ENCODE measurements at places on chromosomes 7 and 10.

DNA sequence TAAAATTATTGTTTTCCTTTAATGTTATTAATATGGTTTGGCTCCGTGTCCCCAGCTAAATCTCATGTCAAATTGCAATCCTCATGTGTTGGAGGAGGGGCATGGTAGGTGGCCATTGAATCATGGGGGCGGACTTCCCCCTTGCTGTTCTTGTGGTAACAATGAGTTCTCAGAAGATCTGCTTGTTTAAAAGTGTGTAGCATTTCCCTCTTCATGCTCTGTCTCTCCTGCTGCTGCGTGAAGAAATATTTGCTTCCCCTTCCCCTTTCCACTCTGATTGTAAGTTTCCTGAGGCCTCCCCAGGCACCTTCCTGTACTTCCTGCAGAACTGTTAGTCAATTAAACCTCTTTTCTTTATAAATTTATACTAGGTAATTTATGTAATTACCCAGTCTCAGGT, 27.5 kb downstream of the VIM start:
- ATAC-seq: no peak

DNA sequence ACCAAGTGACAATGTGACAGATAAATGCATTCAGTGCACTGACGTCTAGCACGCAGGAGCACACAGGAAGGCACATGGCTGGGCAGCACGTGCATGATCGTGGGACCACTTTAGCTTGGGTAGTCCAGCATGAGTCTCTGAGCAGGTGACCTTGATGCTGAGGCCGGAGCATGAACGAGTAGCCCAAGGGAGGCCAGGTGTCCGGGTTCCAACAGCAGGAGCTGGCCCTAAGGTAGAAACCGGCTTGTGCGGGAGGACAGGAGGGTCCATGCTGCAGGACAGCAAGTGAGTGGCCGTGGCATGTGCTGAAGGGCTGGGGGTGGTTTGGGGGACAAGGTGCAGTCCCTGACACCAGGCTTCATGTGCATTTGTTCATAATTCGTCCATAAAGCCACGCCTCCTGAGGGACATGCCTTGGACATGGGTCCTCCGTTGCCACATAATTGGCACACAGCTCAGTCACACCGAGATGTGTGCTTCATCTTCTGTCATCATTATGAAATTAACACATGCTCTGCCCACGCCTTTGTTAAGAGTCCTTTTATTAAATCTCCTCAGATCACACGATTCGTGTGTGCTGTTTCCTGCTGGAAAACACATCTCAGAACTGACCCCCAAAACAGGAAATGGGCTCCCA, 3.1 kb upstream of the STK32C start:
- ATAC-seq: no peak

GRCh38 chr7:54738737-54739136, 20.3 kb downstream of the SEC61G start:
- ATAC-seq: no peak

- peak; percentile 69 for ATAC-seq
Measured at GRCh38 chr7:97064972-97065587, 40.4 kb upstream of the DLX5 start.

- no peak for ATAC-seq
Measured at GRCh38 chr10:86223256-86223655, 143.3 kb downstream of the GRID1 start.

DNA sequence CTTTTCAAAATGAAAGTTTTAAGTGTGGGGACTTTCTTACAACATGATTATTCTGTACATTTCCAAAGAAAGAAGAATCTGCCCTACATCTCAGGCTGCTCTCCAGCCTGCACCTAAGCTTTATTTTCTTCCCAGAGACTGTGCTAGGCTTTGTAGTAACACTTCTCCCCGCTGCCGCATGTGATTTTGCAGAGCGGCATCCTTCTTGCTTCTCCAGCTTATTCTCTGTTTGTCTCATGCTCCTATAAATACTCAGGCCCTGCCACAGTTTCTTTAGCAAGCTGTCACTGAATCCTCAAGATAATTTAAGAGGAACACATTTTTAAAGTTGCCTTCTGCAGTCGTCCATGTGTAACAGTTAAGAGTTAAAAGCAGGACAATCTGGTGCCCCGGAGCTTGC, 53.5 kb downstream of the INSYN2A start:
- ATAC-seq: no peak

- ATAC-seq: no peak
Measured at GRCh38 chr10:7048061-7048460, 362.8 kb downstream of the SFMBT2 start.

DNA sequence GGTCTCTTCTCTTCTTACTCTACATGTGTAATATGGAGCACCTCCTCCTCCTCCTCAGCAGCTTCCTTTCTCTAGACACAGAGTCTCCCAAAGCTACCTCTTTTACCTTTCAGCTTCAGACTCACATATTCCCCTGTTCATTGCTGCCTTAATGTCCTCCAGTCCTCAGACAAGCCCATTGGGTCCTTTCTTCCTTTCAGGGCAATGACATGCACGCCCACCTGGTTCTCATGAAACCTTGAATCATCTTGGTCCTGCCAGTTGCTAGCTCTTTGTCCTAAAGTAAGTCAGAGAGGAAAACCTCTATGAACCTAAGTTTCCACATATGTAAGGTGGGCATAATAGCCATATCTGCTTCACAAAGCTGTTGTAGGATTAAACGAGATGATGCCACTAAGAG, 227.0 kb downstream of the RPS24 start:
- ATAC-seq: no peak

GRCh38 chr10:132479603-132480221, 57.9 kb upstream of the INPP5A start:
- ATAC-seq: no peak

DNA sequence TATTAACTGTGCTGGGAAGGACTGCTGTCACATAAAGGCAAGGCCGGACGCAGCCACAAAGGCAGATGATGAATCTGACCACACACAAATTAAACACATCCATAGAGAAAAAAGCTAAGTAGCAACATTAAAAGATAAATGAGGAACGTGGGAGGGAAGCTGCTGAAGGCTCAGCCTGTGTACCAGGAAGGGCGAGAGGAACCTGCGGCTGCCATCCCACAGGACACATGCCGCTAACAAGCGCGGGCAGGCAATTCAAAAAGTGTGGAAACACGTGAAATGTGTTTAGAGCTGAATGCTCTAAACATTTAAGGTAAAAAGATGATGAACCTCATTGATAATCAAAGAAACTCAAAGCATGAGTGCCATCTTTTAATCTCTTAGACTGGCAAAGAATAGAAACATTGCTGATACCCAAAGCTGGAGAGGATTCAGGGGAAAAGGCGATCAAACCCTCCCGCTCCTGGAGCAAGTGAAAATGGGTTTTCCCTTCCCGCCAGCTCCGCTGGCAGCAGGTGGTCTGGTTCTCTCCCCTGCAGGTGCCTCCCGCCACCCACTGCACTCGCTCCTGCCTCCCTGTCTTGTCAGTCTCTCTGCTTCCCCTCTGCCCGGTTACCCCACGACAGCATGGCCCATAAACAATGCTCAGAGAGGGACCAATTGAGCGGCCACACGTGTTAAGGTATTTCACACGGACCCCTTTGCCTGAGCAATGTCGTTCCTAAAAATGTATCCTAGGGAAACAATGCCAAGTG, 4.2 kb downstream of the STK32C start:
- ATAC-seq: no peak

GRCh38 chr7:92809760-92810573, 26.4 kb downstream of the CDK6 start:
- ATAC-seq: peak; percentile 70

- ATAC-seq: no peak
Measured at GRCh38 chr10:12320892-12321291, 28.5 kb upstream of the CAMK1D start.

DNA sequence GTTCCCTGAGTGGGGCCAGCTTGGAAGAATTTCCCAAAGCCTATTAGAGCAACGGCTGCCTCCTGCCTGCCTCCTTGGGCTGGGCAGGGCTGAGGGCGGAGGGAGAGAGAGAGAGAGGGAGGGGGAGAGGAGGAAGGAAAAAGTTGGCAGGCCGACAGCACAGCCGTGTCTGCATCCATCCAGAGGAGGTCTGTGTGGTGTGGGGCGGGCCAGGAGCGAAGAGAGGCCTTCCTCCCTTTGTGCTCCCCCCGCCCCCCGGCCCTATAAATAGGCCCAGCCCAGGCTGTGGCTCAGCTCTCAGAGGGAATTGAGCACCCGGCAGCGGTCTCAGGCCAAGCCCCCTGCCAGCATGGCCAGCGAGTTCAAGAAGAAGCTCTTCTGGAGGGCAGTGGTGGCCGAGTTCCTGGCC, at the start of gene AQP1:
TSS of gene AQP1 (plus strand) at position 293 of the 409 bp plus-strand sequence. CDS start at position 350, 57 bp downstream.
- ATAC-seq: no peak

DNA sequence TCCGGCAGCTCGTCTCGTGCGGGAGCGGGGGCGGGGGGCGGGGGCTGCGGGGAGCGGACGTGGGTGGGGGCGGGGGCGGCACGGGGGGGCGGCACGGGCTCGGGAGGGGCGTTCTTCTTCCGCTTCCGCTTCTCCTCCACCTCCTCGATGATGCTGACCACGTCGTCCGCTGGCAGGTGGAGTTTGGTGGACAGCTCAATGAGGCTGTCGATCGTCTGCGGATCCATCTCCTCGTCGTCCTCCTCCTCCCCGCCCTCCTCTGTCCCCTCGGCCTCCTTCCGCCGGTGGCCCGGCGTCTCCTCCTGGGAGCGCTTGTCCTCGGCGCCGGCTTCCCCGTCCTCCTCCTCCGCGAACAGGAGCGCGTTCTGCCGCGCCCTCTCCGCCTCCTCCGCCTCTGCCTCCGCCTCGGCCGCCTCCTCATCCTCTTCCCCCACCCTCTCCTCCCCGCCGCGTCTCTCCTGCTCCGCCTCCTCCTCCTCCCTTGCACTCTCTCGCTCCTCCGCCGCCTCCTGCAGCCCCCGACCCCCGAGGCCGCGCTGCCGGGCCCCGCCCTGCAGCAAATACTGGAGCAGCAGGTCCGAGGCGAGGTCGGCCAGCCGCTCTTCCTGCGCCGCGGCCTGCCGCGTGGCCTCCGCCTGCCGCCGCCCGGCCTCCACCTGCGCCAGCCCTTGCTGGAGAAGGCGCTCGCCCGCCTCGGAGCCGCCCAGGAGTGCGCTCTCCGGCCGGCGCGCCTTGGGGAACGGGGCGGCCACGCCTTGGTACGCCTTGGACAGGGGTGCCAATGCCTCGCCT, 1.9 kb downstream of the VGF start:
- no peak for ATAC-seq

DNA sequence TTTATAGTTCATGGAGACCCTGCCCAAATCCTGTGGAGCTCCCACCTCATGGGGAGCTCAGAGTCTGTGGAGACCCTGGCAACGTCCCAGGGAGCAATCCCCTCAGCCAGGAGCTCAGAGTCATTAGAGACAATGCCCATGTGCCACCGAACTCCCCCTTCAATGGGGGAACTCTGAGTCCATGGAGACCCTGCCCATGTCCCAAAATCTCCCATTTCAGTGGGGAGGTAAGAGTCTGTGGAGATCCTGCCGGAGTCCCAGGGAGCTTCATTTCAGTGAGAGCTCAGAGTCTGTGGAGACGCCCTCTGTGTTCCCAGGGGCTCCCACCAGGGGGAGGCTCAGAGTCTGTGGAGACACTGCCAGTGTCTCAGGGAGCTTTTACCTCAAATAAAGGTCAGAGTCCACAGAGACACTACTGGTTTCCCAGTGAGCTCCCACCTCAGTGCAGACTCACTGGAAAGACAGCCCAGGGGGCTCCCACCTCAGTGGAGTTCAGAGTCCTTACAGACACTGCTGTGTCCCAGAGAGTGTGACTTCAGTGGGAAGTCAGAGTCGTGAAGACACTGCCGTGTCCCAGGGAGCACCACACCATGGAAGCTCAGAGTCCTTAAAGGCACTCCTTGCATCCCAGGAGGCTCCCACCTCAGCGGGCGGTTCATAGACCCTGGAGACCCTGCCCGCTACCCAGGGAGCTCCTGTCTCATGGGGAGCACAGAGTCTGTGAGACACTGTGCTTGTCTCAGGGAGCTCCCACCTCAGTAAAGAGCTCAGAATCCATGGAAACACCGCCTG, 5.0 kb downstream of the MYO1G start:
- no peak for ATAC-seq

GRCh38 chr10:87935290-87936141, 72.1 kb downstream of the PTEN start:
- no peak for ATAC-seq

GRCh38 chr7:155995183-155995612, 182.9 kb upstream of the SHH start:
- ATAC-seq: no peak

GRCh38 chr10:111131168-111131799, 54.5 kb downstream of the ADRA2A start:
- ATAC-seq: no peak

DNA sequence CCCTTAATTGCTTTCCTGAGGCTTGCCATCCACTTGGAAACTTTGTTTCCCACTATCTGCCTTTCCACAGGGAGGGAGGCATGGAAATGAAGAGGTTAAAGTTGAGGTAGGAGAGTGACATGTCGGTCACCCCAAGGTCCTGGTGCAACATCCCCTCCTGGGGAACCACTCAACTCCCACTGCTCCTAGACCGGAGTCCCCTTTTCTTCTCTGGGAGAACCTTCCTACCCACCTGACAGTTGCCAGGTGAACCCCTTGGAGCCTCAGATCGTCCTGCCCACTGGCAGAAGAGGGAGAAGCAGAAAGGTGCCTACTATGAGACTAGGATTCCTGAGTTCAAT, 21.7 kb downstream of the IMPDH1 start:
- ATAC-seq: no peak

DNA sequence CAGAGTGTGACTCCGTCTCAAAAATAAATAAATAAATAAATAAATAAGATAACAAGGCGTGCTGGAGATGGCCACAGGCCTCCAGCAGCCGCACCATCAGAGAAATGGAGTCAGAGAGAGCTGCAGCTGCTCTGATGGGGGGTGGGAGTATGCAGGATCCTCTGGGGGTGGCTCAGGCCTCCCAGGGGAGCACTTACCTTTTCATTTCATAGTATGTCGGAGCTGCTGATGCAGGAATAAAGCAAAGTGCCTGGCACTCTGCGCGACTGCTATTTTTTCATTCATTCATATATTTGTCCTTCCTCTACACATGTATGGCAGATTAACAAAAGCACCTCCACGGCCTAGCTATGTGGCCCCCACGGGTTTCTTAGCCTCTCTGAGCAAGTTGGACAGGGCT, 175.9 kb downstream of the CUX1 start:
- no peak for ATAC-seq

- ATAC-seq: no peak
Measured at GRCh38 chr10:10043083-10043482, 974.6 kb upstream of the CELF2 start.

DNA sequence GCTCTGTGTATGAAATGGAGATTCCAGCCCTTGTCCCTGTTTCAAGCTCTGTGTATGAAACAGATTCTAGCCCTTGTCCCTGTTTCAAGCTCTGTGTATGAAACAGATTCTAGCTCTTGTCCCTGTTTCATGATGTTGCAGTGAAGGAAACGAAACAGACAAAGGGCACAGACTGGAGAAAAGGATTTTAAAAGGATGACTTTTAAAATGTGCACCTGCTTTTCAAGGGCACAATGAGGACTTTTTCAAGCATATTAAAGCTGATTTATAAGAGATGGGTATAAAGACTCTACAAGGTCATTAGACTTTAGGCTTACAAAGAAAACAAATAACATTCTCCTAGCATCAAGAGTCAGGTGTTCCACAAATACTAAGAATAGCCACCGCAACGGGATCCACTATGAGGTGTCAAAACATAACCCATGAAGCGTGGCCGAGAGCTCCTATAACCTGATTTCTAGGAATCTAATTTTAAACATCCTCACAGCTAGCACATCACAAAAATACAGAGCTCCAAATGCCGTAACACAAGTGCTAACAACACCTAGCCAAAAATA, 29.0 kb downstream of the DIP2C start:
- ATAC-seq: no peak

- no peak for ATAC-seq
Measured at GRCh38 chr7:98107313-98107721, 655 bp downstream of the LMTK2 start.

GRCh38 chr10:113390896-113391295, 162.0 kb upstream of the HABP2 start:
- no peak for ATAC-seq
